ENCODE measurements at places on chromosomes 2 and 18.

DNA sequence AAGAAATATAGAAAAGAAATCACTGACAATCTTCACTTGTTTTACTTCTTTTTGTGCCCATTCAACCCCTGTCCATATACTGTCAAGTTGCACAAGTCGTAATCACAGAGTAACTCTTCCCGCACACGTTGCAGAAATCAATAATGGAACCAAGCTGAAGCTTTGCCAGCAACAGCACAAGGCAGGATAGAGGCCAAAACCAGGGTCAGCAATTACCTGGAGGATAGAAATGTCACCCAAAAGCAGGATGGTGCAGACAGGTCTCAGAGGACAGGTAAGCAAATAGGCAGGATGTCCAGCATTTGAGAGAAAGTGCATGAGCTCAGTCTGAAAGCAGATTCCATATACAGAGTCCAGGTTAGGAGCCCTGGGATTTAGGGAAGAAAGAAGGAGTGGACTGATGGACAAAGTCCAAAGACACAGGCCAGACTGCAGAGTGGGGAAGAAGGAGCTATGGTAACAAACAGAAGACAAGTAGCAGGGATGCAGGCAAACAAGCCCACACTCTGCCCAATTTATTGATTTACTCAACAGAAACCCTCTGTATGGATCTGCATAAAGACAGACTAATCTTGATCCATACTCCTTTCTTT is 52.7 kb downstream of the PID1 start:
- no peak for DNase-seq

DNA sequence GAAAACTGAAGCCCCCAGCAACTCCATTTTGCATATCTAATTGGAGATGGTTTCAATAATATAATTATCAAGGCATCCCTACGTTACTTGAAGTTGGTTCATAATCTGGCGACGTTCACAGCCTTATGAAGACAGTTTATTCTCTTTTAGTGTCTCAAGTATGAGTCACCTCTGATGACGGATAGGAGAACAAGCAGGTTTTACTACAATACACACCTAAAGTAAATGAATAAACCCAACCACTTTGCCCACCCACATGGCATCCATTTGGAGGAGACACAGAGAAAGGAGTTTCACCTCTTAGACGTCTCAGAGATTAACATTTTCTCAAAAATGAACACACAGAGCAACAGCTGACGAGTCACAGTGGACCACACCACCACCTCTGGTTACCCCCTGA is 40.8 kb downstream of the BCL11A start:
- DNase-seq: no peak

DNA sequence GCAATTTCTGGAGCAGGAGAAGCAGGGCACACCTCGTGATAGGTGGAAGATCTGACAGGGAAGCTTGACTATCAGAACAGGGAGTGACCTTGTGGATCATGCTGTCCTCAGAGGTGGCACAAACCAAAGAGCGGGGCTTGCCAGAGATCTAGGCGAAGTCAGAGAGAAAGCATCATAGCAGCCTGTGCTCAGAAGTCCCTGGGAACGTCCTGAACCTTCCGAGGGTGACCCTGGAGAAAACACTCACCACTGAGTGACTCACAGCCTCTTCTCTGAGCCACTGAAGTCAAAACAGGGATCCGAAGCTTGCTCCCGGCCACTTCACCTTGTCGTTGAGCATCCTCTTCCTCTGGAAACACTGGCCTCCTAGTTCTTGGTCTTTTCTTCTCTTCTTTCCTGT is 56.7 kb downstream of the IL1R2 start:
- no peak for DNase-seq

- DNase-seq: peak; percentile 56
Observed at GRCh38 chr18:77130229-77131099, 2.1 kb downstream of the MBP start.

DNA sequence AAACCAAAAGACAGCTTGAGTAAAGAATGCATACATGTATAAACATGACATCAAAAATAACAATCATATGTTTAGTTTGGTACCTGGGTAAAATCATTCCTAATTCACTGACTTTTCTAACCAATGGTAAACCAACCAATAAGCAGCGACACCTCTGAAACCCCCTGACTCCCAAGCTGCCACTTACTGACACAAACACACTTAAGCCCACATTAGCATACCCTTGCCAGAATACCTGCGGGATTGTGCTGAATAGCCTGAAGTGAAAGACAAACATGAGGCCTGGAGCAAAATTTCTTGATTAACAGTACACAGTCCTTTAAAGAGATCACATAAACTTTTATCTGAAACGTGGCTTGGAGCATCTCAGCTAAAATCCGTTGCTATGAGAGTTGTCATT is 902.9 kb downstream of the TMEM182 start:
- no peak for DNase-seq

DNA sequence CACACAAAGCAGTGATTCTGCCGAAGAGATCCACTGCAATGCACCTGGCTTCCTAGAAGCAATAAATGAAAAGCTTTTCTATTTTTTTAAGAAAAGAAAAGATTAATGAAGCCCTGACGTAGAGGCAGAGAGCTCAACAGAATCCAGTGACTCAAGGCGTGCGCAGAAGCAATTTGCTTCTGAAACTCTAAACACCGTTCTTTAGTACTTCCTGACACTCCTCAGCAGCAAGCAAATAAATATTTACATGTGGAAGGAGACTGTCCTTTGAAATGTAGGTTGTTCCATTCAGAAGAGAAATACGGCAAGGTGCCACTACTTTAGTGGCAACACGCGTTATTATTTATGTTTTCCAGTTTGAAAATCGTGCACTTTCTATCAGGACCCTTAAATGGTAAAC is 126.2 kb upstream of the ZNF516 start:
- no peak for DNase-seq

All from suppressor macrophage (primary cell).